Stimulated activated CD8-positive, alpha-beta memory T cell treated with anti-CD3 and anti-CD28 coated beads, Interleukin-4, amount 100 ng/mL, for 4 hours (primary cell): ENCODE measurements at places on chromosomes 4 and X.

DNA sequence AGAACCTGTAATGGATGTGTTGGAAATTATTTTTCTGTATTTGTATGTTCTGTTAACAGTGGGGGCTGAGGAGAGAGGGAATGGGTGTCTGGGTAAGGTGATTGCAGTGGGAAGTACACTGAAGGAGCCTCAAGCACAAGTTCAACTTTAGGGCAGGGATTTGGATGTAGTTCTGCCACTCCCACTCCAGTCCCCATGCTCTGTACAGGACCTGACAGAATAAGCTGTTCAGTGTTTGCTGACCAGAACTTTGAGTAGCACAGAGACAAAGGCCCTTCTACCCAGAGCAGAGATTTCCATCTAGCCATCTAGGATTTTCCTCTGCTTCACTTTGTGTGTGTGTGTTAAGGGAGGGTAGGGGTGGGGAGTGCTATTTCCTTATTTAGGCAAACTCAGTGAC is 49.2 kb downstream of the VSIG4 start:
- DNase-seq = no peak

DNA sequence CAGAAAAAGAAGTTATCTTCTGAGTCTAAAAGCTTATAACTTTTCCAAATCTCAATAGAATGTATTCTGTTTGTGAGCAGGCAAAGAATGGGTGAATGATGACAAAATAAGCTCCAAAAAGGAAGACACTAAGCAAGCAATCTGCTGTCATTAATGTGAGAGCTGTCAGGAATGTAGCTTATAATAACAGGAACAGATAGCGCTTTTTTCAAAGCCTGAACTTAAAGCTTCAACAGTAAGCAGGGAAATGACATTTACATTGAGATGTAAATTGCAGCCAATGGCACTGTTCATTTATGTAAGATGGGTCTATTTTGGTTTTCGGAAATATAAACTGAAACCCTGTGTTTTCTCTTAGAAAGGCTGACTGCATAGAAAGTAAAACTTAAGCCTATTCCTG is 1005.9 kb downstream of the PDHA2 start:
- no peak for DNase-seq

DNA sequence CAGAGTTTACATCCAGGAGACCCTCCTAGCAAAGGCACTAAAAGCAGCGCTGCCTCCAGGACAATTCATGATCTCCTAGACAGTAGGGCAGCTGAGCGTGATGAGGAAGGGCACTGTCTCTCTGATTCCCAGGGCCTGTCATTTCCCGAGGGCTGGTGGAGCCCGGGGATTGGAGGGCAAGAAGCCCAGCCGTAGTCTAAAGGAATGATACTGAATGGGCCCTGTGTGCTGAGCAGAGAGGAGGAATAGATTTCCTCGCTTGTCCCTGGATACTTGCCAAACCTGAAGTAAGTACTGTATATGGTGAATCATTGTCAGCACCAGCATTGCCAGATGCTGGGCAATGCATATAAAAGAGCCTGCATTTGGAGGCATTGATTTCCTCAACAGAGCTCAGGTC is 88.0 kb upstream of the SLITRK2 start:
- DNase-seq = no peak

DNA sequence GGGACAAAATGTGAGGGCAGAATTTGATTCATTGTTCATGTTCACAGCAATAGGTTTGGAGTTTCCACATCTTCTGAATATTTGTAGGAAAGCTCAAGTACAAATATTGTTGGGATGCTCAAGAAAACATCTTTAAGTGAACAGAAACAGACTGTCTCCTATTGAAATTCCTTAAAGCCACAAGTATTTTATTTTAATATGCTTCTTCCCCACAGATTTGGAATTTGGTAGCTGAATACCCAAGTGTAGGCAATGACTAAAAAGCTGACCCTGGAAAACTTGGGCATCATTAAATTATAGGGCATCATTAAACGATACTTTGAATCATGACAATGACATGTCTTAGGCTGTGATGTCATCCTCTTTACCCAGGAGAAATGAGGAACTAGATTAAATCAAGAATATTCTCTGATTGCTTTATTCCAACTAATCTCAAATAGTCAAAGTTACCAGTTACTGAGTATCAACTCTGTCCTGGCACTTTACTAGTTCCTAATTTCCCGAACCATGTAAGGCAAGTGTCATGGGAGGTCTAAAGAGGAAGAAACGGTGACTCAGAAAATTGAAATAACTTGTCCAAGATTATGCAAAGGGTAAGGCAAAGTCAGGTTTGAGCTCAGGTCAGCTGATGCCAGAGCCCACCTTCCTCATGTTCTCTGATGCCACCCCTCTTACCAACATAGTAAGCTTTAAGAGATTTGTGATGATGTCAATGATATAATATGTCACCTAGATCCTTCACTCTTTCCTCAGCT is 223.1 kb upstream of the LEF1 start:
- DNase-seq = no peak

DNA sequence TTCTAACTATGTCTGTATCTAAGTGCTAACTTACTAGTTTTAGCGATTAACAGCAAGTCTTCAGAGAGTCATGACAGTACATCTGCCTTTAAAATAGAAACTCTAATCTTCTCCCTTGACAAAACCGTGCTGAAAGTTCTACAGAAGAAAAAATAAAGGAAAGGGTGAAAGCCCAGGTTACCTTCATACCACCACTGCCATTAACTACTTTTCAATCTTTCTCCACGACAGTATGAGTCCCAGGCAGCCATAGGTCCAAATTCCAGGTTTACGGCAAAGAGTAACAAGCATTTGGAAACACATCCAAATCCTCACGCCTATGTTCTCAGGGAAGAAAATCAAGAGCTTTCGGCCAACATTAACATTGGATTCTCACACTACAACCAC is 12.4 kb upstream of the ZCCHC13 start:
- DNase-seq = no peak

DNA sequence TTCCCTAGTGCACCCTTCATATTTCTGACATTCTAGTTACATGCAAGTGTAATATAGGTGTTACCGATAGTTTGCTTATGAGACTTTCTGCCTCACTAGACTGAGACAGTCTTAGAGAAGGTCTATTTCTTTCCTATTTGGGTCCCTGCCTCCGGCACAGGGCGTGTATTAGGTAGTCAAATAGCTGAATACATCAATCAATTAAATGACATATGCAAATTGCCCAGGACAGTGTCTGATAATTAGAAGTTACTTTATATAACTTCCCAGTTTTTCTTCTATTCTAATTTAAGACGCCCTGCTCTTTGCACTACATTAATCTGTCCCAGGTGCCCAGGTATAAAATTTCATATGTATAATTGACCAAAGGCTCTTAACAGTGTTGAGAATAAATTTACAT is 264.2 kb downstream of the RAB28 start:
- no peak for DNase-seq

- no peak for DNase-seq
Observed at GRCh38 chr4:156516698-156517097, 454.9 kb downstream of the PDGFC start.

DNA sequence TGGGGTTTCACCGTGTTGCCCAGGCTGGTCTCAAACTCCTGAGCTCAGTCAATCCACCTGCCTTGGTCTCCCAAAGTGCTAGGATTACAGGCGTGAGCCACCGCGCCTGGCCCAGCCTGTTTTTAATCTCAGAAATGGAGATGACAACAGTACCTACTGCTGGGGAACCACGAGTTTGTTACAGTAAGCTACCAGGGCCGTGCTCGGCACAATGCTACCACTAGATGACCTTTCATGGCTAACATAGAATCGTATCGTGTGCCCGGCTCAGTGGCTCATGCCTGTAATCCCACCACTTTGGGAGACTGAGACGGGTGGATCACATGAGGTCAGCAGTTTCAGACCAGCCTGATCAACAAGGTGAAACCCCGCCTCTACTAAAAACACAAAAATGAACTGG is 90.8 kb upstream of the SLC34A2 start:
- no peak for DNase-seq

- DNase-seq = no peak
Observed at GRCh38 chr4:141731481-141731880, 95.1 kb downstream of the IL15 start.

- no peak for DNase-seq
Observed at GRCh38 chrX:44431194-44431593, 87.7 kb upstream of the EFHC2 start.

- no peak for DNase-seq
Observed at GRCh38 chr4:8472689-8473197, 32.2 kb downstream of the TRMT44 start.

DNA sequence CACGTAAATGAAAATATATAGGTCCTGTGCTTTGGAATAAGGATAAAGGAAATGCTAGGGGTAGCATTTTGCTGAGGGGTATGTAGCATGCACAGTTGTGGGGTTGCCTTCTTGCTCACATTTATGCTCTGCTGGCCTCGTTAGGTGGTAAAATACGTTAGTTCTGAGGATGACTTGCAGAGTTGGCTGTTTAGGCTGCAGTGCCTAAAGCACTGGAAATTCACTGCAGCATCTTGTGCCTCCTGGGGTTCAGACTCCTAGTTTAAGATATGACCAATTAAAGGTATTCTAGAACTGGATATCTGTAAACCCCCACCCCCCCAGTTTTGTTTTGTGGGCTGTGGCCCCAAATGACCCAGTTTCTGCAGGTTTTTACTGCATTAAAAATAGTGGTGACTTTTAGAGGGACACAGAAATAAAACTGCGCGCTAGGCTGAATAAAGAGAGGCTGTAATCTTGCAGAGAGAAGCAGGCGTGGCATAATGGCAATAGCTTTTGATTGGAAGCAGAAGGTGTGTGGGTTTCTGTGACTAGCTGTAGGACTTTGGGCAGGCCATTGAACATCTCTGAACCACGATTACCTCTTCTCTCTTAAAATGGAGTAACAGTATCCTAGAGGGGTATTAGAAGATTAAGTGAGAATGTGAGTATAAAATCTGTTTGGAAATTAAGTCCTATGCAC is 79.3 kb downstream of the REPS2 start:
- no peak for DNase-seq

- DNase-seq = no peak
Observed at GRCh38 chr4:118369231-118369630, 16.4 kb upstream of the PRSS12 start.

DNA sequence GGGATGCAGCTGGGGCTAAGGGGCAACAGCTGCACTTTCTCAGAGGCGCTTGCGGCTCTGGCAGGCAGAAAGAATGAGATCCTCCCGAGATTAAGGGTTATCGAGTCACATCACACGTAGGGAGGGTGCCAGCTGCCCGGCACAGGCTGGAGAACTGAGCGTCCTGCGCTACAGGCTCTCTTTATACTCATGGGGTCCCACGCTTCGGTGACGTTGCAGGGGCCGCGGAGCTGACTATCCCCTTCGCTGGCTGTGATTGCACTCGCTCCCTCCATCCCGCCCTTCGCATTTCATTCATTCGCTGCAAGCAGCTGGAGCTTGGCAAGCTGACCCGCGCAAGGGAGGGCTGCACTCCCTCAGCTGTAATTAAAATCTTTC is at the start of gene TACR3:
Gene TACR3, minus strand, starts transcription at position 156 of the 378 bp plus-strand sequence. CDS start 310 bp downstream, outside the sequence.
- DNase-seq = no peak

- DNase-seq = no peak
Observed at GRCh38 chrX:41602816-41603345, 85.9 kb upstream of the GPR34 start.

- DNase-seq = no peak
Observed at GRCh38 chr4:179927473-179927872, 2315.7 kb upstream of the TENM3 start.

DNA sequence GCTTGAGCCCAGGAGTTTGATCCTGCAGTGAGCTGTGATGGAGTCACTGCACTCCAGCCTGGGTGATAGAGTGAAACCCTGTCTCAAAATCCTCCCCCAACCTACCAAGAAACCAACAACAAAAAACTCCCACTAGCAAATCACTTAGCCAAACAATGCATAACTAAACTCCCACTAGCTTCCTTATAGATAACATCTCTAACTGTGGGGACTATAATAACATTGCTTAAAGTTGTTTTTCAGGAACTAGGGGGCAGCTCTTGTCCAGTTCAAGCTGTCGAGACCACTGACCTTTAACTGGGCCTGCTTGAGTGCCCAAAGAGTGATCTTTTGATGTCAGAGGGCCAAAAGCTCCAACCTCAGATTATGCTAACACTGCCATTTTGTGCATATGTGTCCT is 81.7 kb downstream of the FREM3 start:
- no peak for DNase-seq

- no peak for DNase-seq
Observed at GRCh38 chr4:79296768-79297428, 29.0 kb downstream of the NAA11 start.

- no peak for DNase-seq
Observed at GRCh38 chr4:185874516-185875230, 62.7 kb upstream of the SORBS2 start.

GRCh38 chr4:188941524-188942119 is 802.4 kb downstream of the TRIML1 start:
- no peak for DNase-seq

DNA sequence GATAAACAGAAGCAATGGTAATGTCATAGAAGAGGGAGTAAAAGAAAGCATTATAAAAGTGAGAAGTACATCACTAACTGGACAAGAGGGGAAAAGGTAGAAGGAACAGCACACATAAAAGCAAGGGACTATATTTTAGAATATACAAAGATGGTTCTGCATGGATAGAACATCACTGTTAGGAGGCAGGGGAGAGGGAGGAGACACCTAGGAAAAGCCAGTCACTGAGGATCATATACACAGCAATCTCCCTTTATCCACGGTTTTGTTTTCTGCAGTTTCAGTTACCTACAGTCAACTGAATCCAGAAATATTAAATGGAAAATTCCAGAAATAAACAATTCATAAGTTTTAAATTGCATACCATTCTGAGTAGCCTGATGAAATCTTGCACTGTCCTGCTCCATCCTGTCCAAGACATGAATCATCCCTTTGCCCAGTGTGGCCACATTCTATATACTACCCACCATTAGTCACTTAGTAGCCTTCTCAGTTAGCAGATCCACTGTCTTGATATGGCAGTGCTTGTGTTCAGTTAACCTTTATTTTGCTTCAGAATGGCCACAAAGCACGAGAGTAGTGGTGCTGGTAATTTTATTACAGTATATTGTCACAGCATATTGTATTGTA is 74.2 kb downstream of the PPA2 start:
- no peak for DNase-seq

DNA sequence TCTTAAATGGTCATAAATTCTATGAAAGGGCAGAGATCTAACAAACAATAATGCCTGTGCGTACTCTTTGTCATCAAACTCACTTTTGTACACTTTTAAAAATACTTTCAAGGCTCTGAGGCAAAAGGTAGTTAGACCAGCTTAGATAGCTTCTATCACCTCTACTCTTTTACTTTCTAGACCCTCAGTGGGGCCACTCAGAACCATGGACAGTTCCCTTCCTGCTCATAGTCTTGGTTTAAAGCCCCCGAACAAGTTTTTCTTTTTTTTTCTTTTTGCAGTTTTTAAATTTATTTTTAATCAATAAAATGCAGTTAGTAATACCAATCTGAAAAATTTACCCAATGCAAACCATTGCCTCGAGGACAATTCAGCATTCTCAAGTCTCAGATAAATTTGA is 460.5 kb upstream of the CNKSR2 start:
- no peak for DNase-seq

GRCh38 chr4:173909294-173909693 is 374.2 kb downstream of the FBXO8 start:
- no peak for DNase-seq
